ENCODE measurements at places on chromosomes 5 and 9. TPM values are rescaled to one million over a fixed set of nuclear protein-coding genes. Genes with fewer than 3 reads are reported as not detected.

GRCh38 chr5:106189121-106189809 is 1481.5 kb downstream of the EFNA5 start:
- H3K4me3 ChIP-seq: no peak overlapping the region
- H3K27ac ChIP-seq: no peak overlapping the region
- H3K27me3 ChIP-seq: no peaks in the 10 kb centered on the region
- no peaks in the 10 kb centered on the region for H3K4me1 ChIP-seq
- H3K36me3 ChIP-seq: no peaks in the 10 kb centered on the region

GTF2H2 gene
- total RNA-seq: 43.3 TPM

RANBP17 gene
- 17.1 TPM for total RNA-seq

ECM2 gene
- total RNA-seq: 20.8 TPM

DMRT3 gene
- not detected for total RNA-seq

- H3K4me1 ChIP-seq: peaks cover 22% of the 10 kb centered on the region
Observed at GRCh38 chr9:136525841-136526499, 19.9 kb downstream of the NOTCH1 start.

- H3K27ac ChIP-seq: no peak overlapping the region
- H3K4me1 ChIP-seq: peaks cover 3% of the 10 kb centered on the region
- no peak for DNase-seq
- no peaks in the 10 kb centered on the region for H3K36me3 ChIP-seq
- no peak overlapping the region for H3K4me3 ChIP-seq
Observed at GRCh38 chr9:36820392-36820861, 213.6 kb downstream of the PAX5 start.

DNA sequence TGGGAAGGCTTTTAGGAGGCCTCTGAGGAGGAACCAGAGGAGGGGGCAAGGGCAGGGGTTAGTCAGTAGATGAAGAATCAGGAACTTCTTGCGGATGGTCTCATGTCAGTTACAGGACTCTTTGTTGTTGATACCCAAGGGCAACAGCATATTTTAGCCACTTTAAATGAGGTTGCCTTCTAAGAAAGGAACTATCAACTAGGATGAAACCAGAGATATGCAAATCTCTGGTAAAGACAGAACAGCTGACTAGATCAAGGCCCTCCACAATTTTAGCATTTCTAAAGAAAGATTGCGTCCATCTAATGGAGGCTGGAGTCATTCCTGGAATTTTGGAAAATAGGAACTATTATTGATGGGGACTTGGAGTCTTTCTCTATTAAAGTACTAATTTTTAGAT is 57.7 kb upstream of the KLF4 start:
- no peak overlapping the region for H3K4me3 ChIP-seq
- peaks cover 6% of the 10 kb centered on the region for H3K4me1 ChIP-seq
- H3K27me3 ChIP-seq: no peaks in the 10 kb centered on the region
- DNase-seq: no peak

- peaks cover 3% of the 10 kb centered on the region for H3K27me3 ChIP-seq
- no peaks in the 10 kb centered on the region for H3K4me1 ChIP-seq
- DNase-seq: no peak
- no peak overlapping the region for H3K27ac ChIP-seq
- no peak overlapping the region for H3K4me3 ChIP-seq
- H3K36me3 ChIP-seq: no peaks in the 10 kb centered on the region
Observed at GRCh38 chr5:151578326-151579025, 12.7 kb downstream of the FAT2 start.

GRCh38 chr9:96559339-96559943 is 60.2 kb downstream of the CDC14B start:
- no peaks in the 10 kb centered on the region for H3K27me3 ChIP-seq
- H3K36me3 ChIP-seq: no peaks in the 10 kb centered on the region
- H3K4me3 ChIP-seq: no peak overlapping the region
- no peaks in the 10 kb centered on the region for H3K4me1 ChIP-seq
- peak overlapping the region; percentile 6 for H3K27ac ChIP-seq
- no peak for DNase-seq

GRCh38 chr9:134066913-134067851 is 644 bp downstream of the BRD3 start:
- DNase-seq: peak; percentile 68
- H3K4me3 ChIP-seq: peak overlapping the region; percentile 91
- H3K4me1 ChIP-seq: peaks cover 5% of the 10 kb centered on the region
- no peaks in the 10 kb centered on the region for H3K36me3 ChIP-seq
- H3K27ac ChIP-seq: peak overlapping the region; percentile 62

DNA sequence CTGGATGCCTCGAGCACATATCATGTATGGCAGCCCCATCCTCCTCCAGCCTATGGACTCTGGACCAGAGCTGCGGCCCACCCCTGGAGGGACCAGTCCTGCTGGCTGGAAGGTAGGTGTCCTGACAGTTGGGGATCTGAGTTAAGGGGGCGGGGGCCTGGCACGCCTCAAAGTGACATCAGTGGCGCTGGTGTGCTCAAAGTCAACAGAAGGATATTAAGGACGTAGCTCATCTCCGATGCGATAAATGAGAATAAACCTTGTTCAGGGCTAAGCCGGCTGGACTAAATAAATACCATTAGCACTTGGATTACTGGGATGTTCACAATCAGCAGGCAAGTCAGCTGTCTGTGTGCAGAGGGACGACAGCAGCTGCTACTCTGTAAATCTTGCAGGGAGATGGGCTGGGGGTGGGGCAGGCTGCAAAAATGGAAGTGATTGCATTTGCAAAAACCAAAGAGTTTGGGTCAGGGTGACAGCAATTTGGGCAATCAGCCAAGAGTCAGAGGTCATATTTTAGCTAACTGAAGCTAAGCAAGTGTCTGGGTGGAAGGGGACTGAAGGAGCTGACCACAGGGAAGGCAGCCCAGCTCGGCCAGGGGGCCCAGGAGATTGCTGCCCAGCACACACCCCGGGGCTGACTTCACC is 80.0 kb upstream of the LRRTM2 start:
- no peak for DNase-seq
- H3K27me3 ChIP-seq: no peaks in the 10 kb centered on the region
- H3K27ac ChIP-seq: no peak overlapping the region
- peaks cover 13% of the 10 kb centered on the region for H3K4me1 ChIP-seq

- no peaks in the 10 kb centered on the region for H3K36me3 ChIP-seq
- DNase-seq: no peak
Observed at GRCh38 chr5:172860520-172861443, 26.7 kb downstream of the ERGIC1 start.

DNA sequence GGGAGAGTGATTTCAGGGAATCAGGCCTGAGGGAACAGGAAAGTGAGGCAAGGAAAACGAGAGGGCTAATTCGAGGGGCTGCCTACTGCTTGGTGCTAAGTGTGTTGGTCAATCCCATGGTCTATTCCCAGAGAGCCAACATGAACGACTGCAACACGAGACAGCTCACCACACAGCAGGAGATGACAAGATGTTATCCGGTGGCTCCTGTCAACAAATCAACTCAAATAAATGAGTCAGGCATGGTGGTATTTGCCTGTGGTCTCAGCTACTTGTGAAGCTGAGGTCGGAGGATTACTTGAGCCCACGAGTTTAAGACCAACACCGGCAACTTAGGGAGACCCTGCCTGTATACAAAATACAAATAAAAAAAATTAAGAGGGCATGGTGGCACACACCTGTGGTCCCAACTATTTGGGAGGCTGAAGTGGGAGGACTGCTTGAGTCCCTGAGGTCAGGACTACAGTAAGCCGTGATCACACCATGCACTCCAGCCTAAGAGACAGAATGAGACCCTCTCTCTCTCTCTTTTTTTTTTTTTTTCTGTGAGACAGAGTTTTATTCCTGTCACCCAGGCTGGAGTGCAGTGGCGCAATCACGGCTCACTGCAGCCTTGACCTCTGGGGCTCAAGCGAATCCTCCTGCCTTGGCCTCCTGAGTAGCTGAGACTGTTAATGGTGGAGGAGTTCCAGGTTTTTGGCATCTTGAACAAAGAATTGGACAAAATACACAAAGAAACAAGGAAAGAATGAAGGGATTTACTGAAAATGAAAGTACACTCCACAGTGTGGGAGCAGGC is 9.0 kb upstream of the FAF2 start:
- H3K27me3 ChIP-seq: no peaks in the 10 kb centered on the region
- H3K4me3 ChIP-seq: no peak overlapping the region
- H3K4me1 ChIP-seq: no peaks in the 10 kb centered on the region
- no peak overlapping the region for H3K27ac ChIP-seq
- DNase-seq: no peak
- H3K36me3 ChIP-seq: no peaks in the 10 kb centered on the region
